Fibroblast of skin of left quadriceps (primary cell): ENCODE measurements at places on chromosomes 6 and 20.
A peak's percentile ranks its signal among the peaks of the same experiment; 100 is the strongest.

DNA sequence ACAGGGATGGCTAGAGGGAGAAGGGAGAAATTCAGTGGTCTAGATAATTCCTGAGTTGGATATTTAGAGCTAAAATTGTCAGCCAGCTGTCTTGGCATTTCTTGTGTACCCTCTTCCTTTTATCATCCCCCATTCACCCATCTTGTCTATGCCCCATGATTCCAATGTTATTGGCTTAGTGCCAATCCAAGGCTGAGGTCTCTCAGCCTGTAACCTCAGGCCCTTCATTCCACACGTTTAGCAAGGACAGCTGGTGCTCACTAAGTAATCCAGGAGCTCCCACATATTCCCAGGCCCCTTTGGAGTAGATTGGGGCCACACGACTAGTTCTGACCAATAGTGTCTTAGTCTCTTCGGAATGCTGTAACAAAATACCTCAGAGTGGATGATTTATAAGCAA lies 112.4 kb upstream of the ATXN1 start:
- DNase-seq: no peak

- DNase-seq: no peak
Observed at GRCh38 chr6:24522228-24523176, 27.7 kb downstream of the ALDH5A1 start.

DNA sequence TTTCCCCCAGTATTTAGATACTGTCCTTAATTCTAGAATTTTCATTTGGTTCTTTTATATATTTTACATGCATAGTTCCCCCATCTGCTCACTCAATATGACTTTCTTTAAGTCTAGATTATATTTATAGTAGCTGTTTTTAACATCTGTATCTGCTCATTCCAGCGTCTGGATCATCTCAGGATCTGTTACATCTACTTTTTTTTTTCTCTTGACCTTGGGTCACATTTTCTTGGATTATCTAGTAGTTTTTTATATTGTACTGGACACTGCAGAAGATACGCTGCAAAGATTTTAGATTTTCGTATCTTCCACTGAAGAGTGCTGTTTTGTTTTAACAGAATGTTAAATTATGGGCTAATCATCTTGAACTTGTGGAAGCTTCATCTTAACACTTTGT lies 20.7 kb downstream of the RAB22A start:
- DNase-seq: no peak

GRCh38 chr20:21640556-21640955 lies 64.9 kb upstream of the PAX1 start:
- DNase-seq: no peak

DNA sequence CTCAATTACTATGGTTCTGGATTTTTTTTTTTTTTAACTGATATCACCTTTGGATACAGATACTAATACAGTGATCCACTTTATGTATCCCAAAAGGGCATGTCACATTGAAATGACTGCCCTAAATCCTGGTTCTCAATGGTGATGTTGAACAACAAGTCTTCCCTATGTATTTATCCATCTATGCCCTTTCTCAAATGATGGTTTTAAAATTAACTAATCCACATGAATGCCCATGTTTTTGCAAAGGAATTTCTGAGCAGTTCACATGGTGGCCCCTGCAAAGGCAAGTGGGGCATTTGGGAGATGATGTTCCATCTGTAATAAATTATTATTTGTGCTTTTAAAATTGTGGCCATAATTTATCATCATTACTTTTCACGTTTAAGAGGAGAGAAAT lies 2.7 kb downstream of the ADGRB3 start:
- no peak for DNase-seq

DNA sequence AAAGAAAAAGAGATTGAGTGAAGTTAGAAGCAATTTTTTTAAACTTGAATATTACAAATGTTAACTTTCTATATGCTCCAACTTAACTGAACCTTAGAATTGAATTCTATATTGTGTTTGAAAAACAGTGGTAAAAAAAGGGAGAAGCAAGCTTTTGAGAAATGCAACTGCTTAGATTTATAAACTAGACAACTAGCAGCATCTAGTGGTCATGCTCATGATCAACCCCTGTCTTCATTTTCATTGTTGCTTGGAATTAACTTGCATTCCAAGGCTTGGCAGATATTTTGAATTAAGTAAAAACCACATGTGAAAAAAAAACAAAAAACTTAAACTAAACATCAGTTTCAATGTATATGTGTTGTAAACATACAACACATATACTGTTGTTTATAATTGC lies 113.1 kb downstream of the C6orf58 start:
- DNase-seq: peak; percentile 0

DNA sequence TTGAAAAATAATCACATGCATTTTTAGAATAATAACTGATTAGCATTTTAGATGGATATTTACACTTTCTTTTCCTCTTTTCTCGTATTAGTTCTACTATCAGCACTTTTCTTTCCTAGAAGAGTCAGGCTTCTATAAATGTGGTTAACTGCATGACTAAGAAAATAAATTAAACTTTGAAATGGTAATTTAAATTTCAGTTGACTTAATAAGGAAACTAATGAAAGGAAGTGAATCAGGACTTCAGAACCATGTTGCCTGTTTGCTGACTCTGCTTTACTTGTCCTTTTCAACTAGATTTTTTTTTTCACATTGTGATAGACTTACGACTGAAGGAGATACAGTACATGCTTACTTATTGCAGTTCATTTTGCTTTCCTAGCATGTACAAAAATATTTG lies 1258.2 kb upstream of the EYS start:
- no peak for DNase-seq

- no peak for DNase-seq
Observed at GRCh38 chr6:167807756-167808155, 19.0 kb upstream of the AFDN start.

- DNase-seq: no peak
Observed at GRCh38 chr20:53136473-53136872, 164.3 kb downstream of the TSHZ2 start.

DNA sequence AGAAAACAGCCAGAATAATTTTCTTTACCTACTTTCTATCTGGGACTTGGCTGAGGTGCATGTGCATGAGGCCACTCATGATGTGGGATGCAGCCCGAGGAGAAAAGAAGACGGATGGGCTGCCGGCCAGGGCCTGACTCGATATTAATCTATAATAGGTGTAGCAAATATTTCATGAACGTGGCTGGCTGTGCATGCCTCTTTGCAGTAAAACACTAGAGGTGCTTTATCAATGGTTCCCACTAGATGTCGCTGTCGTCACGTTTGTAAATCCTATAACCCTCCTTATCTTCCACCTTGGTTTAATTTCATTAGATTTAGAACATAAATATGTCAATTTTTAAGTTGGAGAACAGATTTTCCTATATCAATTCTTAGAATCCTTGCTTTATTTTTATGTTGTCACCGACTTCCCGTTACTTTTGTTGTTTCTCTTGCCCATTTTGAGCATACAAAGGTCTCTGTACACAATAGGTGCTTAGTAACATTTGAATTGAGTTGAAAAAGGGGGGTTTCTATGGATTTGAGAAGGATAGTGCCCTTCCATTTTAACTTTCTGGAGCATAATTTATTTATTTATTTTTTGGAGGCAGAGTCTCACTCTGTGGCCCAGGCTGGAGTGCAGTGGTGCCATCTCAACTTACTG lies 19.6 kb upstream of the FERMT1 start:
- DNase-seq: no peak

GRCh38 chr6:6723921-6724538 lies 135.5 kb downstream of the LY86 start:
- no peak for DNase-seq

DNA sequence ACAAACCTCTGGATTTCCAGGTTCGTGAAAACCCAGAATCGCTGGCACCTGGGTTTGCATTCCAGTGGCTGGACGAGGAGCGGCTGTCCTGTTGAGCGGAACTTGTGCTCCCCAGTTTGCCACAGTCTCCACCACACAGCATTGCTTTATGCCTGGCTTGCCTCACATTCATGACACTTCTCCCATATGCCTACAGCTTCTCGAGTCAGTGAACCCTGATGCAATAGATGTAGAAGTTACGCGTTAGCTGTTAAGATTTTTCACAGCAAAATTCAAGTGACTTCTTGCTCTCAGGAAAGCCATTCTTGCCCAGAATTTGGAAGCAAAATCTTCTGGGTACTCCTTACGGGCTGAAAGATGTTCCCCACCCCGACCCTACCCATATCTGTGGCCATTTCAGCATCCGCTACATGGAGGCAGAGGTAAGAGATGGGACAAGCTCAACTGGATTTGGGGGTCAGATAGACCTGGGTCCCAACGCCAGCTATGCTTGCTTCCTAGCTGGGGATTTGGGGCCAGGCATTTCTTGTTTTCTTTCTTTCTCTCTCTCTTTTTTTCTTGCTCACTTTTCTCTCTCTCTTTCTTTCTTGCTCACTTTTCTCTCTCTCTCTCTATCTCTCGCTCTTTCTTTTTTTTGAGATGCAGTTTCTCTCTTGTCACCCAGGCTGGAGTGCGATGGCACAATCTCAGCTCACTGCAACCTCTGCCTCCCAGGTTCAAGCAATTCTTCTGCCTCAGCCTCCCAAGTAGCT lies 12.4 kb upstream of the GDAP1L1 start:
- no peak for DNase-seq

DNA sequence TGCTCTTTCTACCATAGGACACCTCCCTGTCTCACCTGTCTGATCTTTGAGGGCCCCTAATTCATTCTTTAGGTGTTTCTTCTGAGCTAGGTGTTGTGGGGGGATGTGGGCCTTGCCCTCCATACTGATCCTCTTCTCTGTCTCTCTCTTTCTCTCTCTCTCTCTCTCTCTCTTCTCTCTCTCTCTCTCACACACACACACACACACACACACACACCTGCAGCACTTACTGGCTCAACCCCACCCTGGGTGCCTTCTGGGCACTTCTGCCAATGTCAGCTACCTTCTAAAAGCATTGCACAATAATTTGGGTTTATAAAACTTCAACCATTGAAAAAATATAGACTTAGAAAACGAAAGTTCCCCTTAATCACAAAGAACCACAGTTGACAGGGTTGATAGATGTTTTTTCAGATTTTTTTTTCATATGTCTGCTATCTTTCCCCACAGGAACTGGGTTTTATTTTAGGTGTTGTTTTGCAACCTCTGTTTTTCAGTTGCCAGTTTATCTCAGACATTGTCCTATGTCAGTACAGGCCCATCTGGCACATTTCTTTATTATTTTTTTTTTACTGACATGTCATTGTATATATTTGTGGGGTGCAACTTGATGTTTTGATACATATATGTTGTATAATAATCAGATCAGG lies 28.1 kb downstream of the PKIG start:
- no peak for DNase-seq

DNA sequence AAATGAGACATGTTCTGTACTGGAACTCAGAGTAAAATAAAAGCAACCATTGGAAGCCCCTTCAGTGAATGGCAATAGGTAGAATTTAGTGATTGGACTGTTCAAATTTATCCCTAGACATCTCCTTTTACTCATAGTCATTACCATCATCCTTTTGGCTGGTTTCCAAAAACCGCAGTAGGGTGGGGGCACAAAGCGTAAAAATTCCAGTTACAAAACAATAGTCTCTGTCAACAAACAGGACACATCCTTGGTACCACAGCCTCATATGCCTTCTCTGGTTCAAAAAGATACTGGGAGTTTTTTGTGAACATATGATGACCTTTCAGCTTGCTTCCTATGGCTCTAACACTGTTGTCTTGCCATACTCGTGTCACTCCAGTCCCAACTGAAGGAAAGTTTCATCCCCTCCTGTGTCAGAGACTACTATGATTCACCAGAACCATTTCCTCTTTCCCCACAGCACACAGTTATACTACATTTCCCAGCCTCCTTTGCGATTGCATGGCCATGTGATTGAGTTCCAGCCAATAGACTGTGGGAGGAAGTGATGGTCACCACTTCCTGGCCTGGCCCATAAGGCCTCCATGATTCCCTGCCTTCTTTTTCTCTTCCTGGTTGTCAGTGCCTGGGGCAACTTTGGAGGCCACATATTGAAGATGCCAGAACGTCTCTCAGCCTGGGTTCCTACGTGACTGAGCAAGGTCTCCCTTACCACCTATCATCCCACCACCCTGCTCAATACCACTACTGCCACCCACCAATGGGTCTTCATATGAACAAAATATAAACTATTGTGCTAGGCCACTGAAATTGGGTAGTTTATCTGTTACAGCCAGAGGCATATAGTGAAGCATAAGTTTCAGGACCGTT lies 162.4 kb downstream of the ID4 start:
- no peak for DNase-seq

DNA sequence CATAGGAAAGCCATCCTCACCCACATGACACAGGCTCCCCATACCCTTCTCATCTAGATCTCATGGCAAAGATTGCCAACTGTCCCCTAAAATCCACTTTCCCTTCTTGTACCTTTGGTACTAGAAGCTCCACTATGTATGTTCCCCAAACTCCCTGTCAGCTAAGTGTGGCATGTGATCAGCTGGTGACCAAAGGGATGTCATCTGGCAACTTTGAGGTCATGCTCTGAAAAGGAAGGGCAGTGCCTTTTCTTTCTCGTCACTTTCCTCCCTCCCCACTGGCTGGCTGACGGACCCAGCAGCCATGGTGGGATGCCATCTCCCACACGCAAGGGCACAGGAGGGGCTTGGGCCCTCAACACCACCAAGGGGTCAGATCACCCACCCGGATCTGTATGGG lies 23.8 kb upstream of the TAF8 start:
- no peak for DNase-seq

- DNase-seq: no peak
Observed at GRCh38 chr6:45643126-45643525, 265.4 kb upstream of the SUPT3H start.

DNA sequence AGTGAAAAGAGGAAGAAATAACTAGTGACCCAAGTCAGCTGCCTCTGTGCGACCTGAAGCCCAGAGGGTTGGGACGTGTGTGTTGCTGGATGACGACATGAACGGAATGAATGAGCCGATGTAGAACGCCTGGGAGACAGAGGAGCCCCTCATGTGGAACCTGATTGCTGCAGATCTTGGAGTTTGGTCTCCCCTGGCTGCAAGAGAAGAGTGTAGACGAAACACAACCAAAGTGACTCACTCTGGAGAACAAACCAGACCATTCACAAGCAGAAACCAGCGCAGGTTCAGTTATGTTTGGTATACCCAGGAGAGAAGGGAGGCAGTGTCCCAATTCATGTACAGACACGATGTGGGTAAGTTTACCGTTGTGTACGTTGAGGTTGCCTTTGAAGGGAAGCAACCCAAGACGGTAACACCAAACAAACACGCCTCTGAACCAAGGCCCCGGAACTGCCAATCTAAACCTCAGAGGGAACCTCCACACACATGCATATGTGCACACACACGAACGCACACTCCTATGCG lies 265.9 kb downstream of the BMP7 start:
- DNase-seq: no peak

GRCh38 chr6:87806635-87807034 lies 104.6 kb upstream of the AKIRIN2 start:
- no peak for DNase-seq

- DNase-seq: peak; percentile 18
Observed at GRCh38 chr6:4567141-4567540, 209.1 kb upstream of the CDYL start.

- no peak for DNase-seq
Observed at GRCh38 chr6:113450061-113450465, 407.1 kb upstream of the MARCKS start.

DNA sequence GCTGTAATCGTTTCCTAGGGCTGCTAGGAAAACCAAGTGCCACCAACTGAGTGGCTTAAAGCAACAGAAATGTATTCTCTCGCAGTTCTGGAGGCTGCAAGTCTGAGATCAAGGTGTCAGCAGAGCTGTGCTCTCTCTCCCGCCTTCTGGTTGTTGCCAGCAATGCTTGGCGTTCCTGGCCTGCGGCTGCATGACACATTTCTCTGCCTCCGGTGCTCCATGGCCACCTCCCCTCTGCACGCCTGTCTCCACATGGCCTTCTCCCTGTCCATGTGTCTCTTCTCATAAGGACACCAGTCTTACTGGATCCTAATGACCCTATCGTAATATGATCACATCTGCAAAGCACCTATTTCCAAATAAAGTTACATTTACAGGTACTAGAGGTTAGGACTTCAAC lies 91.7 kb upstream of the AKAP12 start:
- no peak for DNase-seq
